ENCODE measurements at places on chromosomes 1 and 21.

GRCh38 chr1:206769304-206769731, 1.3 kb upstream of the IL19 start:
- no peak for DNase-seq

DNA sequence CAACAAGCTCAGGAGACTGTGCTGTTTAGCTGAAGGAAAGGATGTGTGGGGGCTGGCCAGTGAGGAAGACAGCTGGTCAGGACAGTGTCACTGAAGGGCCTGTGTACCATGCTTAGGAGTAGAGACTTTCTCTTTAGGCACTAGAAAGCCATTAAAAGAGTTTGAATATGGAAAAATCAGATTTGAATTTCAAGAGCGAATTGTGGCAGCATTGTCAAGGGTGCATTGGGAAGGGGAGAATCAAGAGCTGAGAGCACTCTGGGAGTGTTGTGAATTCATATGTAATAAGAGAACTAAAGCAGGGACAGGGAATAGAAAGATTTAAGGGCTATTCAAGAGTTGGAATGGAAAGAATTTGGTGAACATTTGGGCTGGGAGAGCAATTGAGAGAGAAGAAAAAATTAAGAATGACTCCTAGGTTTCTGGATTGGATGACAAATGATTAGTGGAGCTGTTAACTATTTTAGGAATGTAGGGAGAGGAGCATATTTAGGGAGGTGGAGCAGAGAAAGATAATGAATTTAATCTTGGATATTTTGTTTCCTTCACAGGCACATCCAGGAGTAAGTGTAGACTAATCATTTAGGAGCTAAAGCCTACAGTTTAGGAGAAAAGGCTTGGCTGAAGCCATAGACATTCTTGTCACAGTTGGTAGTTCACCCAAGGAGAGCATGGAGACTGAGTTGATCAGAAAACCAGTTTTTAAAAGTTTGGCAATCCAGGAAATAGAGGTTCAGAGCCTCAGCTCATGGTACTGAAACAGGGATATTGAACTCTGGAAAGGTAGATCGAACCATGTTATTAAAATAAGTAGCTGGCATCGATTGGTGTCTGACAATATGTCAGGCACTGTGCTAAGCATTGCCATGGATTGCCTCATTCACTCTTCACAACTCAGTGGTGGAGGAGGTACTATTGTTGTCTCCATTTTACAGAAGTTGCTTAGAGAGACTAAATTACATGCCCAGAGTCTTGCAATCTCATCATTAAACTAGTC, 23.1 kb upstream of the TOR3A start:
- no peak for DNase-seq

DNA sequence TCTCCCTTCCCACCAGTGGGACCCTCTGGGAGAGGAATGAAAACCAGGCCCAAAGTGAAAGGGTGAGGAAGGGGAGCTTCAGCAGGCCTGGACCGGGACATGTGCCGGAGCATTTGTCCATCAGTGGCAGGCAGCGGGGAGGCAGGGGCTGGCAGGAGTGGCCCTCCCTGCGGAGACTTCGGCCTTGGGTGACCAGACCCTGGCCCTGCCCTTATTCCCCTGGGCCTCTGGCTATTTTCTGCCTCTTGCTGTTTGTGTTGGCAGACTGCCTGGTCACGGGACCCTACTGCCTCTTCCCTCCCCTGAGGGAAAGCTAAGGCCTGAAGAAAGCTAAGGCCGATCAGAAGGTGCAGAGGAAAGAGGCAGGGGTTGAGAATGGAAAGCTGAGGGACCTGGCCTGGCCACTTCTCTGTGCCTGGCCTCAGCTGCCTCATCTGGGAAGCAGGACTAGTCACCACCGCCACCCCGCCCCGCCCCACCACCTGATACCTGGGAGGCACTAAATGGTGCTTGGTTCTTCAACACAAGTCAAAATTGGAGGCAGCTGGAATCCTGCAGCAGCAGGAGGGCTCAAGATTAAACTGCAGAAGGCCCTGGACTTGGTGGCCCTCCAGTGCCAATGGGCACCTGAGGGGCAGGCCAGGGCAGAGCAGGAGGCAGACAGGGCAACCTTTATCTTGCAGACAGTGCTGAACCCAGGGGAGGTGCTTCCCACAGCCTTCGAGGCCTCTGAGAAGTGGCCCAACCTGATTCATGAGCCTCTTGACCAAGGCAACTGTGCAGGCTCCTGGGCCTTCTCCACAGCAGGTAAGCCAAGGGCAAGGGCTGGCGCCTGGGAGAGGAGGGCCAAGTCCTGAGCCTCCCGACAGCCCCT, 7.9 kb downstream of the TINAGL1 start:
- DNase-seq = no peak

DNA sequence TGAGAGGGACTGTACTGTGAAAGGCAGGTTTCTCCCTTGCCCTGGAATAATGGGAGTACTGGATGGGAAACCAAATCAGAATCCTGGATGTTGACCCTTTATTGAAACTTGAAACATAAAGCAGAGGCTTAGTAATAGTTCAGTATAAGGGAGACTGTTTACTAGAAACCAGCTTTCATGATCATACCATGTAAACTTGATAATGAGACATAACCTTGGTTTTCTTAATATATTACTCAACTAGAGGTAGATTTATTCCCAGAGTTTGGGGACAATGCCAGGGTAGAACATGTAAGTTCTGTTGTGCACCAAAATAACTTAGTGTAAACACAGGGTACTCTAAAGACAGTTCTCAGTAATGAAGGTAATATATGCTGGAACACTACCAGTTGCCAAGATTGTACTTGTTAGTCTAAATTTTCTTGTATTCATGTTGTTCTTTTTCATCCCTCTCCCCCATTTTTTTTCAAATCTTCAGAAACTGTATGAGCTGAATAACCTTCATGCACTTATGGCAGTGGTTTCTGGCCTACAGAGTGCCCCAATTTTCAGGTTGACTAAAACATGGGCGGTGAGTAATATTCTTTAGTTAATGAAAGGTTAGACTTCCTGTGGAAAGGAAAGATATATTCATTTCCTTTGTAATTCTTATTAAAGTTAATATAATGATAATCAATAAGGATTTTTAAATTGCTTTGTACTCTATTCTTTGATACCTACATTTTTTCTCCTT, 49.6 kb downstream of the ANGPTL1 start:
- DNase-seq = no peak

GRCh38 chr1:167455786-167456446, 62.4 kb downstream of the CD247 start:
- DNase-seq = peak; percentile 37

- no peak for DNase-seq
These were observed 105.0 kb upstream of the JUN start for GRCh38 chr1:58888833-58889232.

DNA sequence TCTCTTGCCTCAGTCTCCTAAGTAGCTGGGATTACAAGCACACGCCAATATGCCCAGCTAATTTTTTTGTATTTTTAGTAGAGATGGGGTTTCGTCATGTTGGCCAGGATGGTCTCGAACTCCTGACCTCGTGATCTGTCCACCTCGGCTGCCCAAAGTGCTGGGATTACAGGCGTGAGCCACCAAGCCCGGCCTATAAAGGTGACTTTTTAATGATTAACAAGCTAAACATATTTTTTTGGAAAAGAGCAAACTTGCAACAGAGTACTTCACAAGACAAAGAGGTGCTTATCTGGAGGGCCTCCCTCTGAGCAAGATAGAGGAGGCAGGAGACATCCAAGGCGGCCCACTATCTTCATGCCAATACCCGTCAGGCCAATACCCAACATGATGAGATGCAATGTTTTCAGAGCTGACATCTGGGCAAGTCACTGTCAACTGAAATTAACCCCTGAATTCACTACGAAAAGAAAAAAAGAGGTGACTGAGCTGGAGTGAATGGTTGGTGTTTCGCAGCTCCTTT, 10.5 kb downstream of the BCAR3 start:
- no peak for DNase-seq

- no peak for DNase-seq
These were observed 993 bp downstream of the SYPL2 start for GRCh38 chr1:109467301-109467777.

DNA sequence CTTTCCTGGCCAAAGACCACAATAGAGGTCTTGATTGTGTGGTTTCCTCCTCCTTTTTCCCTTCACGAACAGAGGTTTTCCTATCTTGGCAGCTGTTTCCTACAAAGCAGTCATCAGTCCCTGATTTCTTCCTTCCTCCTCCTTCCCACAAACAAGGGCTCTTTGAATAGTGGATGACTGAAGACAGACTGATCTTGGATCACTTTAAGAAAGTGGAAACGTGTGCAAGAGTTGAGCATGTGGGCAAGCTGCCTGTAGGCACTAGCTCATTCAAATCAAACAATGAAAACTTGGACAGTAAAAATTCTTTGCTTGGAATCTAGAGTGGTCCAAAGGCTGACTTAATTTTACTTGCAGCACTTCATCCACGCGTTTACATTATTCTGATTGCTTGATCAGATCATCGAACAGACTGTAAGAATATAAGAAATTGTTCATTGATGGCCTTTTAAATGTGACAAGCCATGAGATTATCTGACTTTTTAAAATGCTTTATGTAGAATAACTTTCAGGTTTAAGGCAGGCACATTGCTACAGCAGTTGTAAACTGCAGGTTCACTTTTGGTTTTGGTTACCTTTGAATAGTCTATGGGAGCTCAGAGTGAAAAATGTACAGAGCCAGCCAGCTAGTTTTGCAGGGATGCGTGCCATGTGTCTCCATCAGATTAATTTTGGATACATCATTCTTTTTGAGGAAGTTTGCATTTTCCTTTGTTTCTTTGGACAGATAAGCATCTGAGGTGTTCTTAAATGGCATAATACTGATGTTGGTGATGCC, 34.4 kb downstream of the ADGRL2 start:
- no peak for DNase-seq

GRCh38 chr1:64917328-64917861, 49.0 kb downstream of the JAK1 start:
- DNase-seq = no peak

- DNase-seq = no peak
These were observed 45.2 kb downstream of the ZNF691 start for GRCh38 chr1:42891465-42892138.

DNA sequence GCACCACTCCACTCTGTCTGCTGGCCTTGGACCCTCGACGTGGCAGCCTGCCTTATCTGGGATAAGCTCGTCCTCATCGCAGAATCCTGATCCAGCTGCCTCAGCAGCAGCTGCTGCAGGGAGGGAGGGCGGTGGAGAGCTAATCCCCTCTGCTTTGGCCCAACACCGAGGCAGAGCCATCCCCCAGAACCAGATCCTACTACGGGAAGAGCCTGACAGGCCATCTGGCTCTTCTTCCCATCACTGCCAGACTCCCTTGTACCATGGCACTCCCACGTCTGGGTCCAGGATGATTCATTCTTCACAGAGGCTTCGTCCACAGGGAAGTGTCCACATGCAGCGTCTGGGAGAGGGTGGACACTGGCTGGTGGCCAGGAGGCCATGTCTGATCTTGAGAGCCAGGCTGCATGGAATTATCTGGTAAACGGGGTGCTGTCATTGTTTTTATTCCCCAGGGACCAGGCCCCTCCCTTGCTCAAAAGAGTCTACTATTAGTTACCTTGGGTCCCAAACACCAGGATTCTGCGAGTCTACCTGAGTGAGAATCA, 14.6 kb upstream of the PKP1 start:
- DNase-seq = no peak

GRCh38 chr1:90716243-90716551, 905 bp downstream of the BARHL2 start:
- no peak for DNase-seq

GRCh38 chr21:44551340-44551961, at the start of gene KRTAP10-2:
Gene KRTAP10-2 (minus strand): TSS chr21:44551505. CDS start chr21:44551458, 47 bp downstream.
- no peak for DNase-seq

DNA sequence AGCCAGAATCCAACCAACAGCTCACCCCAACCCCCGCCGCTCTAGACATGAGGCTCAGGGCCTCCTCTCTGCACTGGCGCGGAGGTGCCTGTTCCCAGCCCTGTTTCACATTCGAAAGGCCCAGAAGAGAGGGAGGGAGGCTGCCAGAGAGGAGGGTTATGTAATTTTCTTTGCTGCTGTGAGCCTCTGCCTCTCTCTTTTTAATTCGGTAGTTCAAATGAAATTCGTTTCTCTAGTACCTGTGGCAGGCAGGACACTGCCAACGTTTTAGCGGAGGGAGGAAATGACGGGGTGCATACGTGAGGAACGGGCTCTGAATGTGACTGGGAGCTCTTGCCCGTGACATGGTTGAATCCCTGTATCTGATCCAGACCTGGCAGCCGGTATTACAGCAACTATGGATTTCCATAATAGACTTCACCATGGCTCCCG, 9.4 kb downstream of the PRDM16 start:
- DNase-seq = no peak

DNA sequence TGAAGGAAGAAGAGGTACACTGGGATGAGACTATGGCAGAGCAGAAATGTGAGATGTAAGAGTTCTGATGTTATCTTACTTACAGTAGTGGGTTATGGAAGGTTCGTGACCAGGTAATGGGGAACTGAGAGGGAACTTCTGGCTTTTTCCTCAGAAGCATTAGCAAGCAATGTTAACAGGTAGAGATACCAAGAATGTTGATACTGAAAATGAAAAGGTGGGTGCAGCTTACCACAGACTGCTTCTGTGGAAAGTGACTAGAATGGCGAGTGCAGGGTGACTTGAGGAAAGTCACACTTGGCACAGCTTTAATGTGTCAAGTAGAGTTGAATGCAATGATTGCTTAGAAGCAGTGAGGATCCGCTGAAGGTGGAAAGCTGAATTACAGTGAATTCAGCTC, 70.8 kb downstream of the PLA2G4A start:
- no peak for DNase-seq

DNA sequence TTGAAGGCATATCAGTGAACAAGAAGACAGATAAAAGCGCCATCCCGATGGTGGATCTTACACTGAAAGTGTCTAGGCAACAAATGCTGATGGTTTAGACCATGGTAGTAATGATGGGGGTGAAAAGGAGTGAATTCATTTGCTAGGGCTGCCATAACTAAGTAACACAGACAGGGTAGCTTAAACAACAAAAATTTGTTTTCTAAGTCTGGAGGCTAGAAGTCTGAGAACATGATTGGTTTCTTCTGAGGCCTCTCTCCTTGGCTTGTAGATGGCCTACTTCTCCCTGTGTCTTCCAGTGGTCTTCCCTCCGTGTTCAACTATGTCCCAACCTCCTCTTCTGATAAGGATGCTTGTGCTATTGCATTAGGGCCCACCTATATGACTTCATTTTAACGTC, 13.4 kb upstream of the RAB3B start:
- DNase-seq = no peak

GRCh38 chr1:2231532-2232254, 3.6 kb downstream of the SKI start:
- no peak for DNase-seq

DNA sequence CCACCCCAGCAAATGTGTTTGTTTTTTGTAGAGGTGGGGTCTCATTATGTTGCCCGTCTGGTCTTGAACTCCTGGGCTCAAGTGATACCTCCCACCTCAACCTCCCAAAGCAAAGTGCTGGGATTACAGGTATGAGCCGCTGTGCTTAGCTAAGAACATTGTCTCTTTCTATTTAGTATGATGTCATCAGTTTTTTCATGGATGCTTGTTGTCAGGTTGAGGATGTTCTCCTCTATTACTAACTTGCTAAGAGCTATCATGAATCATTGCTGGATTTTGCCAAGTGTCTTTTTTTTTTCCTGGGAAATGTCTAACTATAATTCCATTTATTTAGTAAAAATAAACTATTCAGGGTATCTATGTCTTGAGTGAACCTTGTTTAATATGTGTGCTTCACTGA, 19.0 kb upstream of the MPC2 start:
- DNase-seq = no peak
